COR-L47 (cell line): ENCODE measurements at places on chromosomes 2 and 18.

- no peak for DNase-seq
Measured at GRCh38 chr2:54348646-54349045, 92.6 kb upstream of the TSPYL6 start.

- DNase-seq: no peak
Measured at GRCh38 chr2:151337643-151338042, 19.7 kb upstream of the TNFAIP6 start.

- DNase-seq: no peak
Measured at GRCh38 chr2:102358496-102358895, 2.9 kb downstream of the IL18R1 start.

DNA sequence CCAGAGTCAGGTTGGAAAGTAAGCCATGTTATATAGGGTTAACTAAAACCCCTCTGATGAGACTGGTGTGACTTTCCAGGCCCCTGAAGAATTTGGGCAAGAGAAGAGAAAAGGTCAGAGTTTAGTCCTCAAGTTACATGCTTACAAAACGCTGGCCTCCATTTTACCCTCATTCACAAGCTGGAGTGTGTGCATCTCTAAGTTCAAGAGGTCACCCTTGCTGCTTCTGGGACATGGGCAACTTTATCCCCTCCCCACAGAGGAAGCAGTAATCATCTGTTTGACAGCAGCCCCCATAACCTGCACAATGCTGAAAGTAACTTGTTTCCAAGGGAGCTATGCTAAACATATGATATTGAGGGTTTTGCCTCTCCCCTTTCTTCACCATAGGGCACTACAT lies 85.2 kb upstream of the CCDC195 start:
- no peak for DNase-seq

- DNase-seq: no peak
Measured at GRCh38 chr2:229099231-229099630, 171.9 kb downstream of the PID1 start.

- DNase-seq: no peak
Measured at GRCh38 chr2:54658564-54659071, 64.8 kb upstream of the EML6 start.

DNA sequence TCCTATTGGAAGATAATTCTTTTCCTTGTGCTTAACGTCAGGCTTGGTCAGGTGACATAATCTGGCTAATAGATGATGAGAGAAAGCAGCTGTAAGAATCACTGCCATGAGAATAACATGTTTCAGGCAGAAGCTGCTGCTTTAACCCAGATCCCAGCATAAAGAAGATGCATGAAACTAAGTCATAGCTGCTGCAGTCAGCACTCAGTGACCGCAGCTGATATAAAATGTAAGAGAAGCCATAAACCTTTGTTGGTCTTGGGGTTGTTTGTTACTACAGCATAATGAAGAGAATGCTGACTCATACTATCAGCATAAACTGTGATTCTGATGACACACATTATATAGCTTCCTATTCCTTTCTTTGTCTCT lies 274.3 kb upstream of the TRIB2 start:
- no peak for DNase-seq

GRCh38 chr2:235570966-235571692 lies 77.3 kb downstream of the AGAP1 start:
- DNase-seq: no peak

- no peak for DNase-seq
Measured at GRCh38 chr18:56374007-56374655, 264.3 kb downstream of the TXNL1 start.

DNA sequence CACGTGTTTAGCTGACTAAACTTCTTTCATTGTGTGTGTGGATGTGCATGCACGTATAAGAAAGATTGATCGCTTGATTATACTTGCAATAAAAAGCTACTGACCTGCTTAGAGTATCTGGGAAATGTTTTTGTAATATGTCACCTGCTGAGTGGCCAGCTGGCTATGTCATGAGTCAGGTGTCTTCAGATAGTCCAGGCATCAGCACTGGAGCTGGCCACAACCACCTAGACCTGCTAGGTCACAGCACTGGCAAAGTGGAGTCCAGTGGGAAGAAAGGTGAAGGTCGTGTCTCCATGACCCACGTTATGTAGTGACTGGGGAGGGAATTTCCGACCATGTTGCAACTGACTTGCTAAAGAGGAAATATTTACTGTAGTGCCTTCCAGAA lies 147.0 kb downstream of the ESCO1 start:
- DNase-seq: no peak

DNA sequence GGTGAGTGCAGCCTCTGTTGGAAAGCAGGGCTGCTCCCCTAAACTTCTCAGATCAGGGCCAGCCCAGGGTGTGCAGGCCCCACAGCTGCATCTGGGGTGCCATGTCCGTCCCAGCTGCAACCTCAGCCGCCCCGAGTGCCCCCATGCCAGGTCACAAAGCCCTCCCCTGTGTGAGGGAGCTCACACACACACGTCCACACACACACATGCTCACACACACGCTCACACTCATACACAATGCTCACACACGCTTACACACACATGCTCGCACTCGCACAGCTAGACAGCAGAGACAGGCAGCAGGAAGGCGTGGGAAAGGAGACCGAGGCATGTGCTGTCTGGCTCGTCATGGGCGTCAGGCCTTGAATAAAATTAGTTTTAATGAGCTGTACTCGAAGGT lies 55.4 kb downstream of the ADI1 start:
- no peak for DNase-seq

- DNase-seq: no peak
Measured at GRCh38 chr2:69717186-69717585, 24.7 kb upstream of the ANXA4 start.

- DNase-seq: peak; percentile 61
Measured at GRCh38 chr2:48332286-48332685, 197.7 kb upstream of the STON1 start.

DNA sequence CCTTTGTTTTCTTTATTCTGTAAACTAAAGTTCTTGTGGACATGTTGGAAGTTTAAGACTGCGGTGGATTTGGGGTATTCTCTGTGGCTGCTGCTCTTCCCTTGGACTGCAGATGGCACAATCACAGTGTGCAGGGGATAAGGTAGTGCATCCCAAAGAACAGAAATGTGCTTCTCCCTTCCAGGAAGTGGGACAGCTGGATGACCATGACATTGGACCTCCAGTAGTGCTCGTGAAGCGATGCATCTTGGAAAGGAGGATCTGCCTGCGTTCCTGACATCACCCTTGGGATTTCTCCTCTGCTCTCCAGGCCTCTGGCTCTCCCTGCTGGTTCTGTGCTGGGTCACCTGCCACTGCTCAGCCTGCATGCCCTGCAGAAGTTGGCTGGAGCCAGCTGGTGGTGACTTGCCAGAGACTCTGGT lies 109.9 kb downstream of the SLC4A3 start:
- DNase-seq: no peak

GRCh38 chr2:5914811-5915611 lies 222.8 kb downstream of the SOX11 start:
- DNase-seq: no peak

GRCh38 chr2:96546797-96547196 lies 10.2 kb downstream of the ARID5A start:
- DNase-seq: no peak

GRCh38 chr18:59155153-59155552 lies 15.5 kb downstream of the SEC11C start:
- no peak for DNase-seq

DNA sequence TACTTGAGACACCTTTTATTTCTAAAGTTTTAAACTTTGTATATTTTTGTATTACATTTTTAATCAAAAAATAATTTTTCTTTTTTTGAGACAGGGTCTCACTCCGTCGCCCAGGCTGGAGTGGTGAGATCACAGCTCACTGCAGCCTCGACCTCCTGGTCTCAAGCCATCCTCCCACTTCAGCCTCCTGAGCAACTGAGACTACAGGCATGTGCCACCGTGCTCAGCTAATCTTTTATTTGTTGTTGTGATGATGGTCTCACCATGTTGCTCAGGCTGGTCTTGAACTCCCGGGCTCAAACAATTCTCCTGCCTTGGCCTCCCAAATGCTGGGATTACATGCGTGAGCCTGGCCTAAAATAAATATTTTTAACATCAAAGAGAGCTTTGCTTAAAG lies 218.7 kb upstream of the SH3BP4 start:
- no peak for DNase-seq

DNA sequence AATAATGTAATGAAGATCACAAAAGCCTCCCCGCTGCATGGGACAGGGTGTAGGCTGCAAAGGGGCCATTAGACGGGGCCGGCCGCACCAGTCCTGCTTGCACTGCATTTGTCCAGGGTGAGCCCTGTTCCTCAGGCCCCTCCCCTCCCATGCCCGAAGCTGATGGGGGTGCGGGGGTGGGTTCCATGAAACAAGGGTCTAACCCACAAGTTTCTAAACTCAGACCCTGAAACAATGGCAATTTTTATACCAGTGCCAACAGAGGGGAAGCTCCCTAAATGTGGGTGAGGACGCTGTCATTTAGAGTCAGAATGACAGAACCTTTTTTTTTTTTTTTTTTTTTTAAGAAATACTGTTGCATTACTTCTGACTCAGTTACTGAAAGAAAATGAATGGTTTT lies 39.7 kb downstream of the HS6ST1 start:
- no peak for DNase-seq

- DNase-seq: no peak
Measured at GRCh38 chr18:23893653-23894052, 120.9 kb upstream of the TTC39C start.

DNA sequence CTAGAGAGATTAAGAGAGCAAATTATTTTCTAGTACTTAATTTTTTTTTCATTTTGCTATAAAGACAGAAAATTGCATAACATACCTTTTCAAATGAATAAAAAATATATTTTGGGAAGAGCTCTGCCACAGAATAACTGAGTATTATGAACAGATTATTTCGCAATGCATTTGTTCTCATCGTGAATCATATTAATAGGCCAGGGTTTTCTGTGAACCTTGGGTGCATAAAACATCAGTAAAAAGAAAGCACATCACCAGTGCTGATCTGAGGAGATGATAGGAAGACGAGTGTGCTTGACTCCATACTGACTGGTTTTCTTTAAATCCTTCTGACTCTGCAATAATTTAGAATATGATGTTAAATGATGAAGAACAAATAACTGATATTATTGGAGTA lies 409.1 kb downstream of the CPS1 start:
- no peak for DNase-seq

GRCh38 chr18:12423820-12424219 lies 16.1 kb downstream of the PRELID3A start:
- peak; percentile 99 for DNase-seq

DNA sequence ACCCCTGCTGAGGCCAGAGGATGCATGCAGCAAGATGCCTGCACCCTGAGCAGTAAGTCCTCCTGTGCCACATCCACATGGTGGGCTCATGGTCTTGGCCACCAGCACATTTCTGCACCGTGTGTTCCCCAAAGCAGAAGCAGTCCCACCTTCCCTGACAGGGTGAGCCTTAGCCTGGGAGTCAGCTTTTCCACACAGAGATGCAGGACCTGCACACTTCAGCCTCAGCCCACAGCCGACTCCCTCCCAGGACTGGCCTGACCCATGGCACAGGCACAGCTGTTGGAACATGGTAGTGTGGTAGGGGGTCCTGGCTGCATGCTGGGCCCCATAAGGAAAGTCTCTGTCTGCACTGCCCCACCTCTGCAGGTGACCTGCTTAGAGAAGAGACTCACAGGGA lies 5.0 kb downstream of the SNED1 start:
- DNase-seq: no peak

DNA sequence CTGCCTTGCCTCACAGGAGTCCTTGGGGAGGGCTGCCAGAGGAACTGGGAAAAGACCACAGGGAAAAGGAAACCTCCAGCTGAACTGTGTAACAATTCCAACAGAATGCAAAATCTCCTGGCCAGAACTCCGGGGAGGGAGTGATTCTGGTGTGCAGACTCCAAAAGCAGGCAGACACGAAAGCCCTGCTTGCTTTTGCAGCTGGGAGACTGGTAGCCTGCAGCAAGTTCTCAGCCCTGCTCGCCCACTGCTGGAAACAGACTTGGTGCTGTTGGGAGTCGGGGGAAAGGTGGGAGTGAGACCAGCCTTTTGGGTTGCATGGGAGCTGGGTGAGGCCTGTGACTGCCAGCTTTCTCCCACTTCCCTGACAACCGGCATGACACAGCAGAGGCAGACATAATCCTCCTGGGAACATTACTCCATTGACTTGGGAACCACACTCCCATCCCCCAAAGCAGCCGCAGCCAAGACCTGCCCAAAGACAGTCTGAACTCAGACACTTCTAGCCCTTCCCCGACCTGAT lies 26.0 kb upstream of the NMI start:
- no peak for DNase-seq

DNA sequence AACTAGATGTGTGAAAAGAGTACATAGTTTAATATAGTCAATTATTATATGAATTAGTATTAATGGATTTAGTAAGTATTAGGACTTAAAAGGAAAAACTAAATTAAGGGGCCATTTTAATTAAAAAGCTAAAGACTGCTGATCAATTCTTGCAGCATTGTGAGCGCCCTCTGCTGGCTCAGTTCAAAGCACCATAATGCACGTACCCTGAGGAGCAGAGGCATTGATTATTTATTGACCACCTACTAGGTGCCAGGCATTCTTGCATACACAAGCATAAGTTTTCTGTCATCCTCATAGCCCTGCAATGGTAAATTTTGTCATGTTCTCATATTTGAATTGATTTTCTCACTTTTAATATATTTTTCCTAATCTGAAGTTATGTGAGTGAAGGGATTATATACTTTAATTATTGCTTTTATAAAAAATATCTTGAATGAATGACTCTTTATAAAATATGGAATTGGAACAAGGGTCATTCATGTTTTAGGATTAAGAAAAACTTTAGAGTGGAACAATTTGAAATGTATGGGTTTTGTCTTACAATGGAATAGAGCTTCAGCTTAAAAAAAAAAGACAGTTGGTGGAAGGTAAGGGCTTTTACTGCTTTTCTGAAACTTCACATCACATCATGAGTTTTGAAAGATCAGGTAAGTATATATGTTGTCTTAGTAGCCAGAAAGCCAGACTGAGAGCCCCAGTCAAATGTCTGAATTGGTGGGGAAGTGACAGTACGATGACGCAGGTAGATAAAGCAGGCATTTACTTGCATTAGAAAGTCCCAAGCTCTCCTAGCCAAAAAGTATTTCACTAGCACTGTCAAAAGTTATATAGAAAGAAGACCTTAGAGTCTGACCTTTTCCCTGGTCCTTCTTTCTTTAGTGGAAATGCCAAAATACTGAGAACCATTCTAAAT lies 9.7 kb downstream of the ITGA4 start:
- peak; percentile 40 for DNase-seq

DNA sequence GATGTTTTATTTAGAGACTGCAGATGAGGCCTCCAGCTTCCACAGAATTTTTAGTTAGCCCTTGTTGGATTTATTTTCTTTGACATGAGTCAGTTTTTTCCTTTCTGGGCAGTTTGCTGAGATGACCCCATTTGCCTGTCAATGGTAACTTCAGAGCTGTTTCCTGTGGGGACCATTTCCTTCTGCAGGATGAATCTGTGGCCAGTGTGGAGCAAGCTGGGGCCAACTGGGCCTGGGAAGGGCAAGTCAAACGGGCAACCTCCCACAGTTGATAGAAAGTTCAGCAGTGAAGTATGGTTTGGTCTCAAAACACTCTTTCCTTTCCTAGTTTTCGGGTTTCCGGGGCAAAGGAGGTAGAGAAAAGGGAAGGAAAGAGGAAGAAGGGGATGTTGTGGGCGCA lies 291.4 kb upstream of the NRP2 start:
- DNase-seq: no peak

GRCh38 chr2:131035826-131036231 lies 57.4 kb downstream of the FAM168B start:
- DNase-seq: no peak
